ENCODE measurements at places on chromosomes 7 and 10.

DNA sequence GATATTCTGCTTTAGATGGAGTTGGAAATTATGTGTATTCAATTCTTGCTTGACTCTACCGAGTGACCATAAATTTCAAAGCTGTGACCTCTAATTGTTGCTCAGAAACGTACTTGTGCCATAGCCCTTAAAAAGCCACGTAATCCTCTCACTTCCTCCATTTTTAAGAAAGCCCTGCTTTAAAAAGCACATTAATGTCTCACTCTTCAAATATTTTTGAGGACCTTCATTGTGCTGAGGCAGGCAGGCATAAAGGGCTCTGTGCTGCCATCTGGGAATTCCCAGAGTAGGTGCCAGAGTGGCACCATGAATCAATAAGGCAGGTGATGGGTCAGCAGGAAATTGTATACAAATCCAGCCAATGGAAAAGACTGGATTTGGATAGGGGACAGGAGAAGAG lies 97.7 kb upstream of the FAM204A start:
- DNase-seq = no peak

GRCh38 chr10:31140716-31141115 lies 109.1 kb upstream of the ZNF438 start:
- DNase-seq = no peak

- DNase-seq = no peak
Measured at GRCh38 chr10:101781655-101781983, 1.6 kb downstream of the NPM3 start.

DNA sequence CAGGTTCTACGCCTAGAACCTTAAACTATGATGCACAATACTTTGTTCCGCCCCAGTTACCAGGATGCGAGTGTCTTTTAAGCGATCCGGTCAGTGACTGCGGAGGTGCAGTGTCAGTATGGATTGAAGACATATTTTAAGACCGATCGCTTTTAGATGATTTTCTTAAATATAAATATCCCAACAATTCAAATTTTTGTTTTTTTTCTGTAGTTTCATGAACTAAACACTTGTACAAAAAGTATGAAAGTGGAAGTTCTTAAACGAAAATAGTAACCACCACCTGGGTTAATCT lies 835 bp downstream of the COMMD3 start:
- no peak for DNase-seq

GRCh38 chr7:24318326-24318725 lies 34.3 kb downstream of the NPY start:
- no peak for DNase-seq

DNA sequence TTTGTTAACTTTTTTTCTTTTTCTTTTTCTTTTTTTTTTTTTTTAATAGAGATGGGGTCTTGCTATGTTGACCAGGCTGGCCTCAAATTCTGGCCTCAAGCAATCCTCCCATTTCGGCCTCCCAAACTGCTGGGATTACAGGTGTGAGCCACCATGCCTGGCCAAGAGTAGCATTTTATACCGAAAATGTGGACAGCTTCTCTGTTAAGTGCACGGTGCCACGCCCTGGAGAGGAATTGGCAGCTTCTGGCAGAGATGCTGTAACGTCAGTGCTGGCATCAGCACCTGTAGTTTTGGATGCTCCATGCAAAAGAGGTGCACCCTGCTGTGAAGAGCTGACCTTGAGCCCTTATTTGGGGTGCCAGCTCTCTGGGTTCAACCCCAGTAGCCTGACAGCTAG lies 18.2 kb downstream of the IL15RA start:
- no peak for DNase-seq

DNA sequence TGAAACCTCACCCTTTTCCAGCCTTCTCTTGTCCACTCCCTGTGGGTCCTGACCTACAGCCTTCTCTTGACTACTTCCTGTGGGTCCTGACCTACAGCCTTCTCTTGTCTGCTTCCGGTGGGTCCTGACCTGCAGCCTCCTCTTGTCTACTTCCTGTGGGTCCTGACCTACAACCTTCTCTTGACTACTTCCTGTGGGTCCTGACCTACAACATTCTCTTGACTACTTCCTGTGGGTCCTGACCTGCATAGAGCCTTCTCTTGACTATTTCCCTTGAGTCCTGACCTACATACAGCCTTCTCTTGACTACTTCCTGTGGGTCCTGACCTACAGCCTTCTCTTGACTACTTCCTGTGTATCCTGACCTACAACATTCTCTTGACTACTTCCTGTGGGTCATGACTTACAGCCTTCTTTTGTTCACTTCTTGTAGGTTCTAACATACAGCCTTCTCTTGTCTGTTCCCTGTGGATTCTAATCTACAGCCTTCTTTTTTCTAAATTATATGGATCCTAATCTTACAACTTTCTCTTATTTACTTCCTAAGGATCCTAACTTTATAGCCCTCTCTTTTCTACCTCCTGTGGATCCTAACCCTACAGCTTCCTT lies 36.5 kb downstream of the C10orf71 start:
- DNase-seq = no peak

DNA sequence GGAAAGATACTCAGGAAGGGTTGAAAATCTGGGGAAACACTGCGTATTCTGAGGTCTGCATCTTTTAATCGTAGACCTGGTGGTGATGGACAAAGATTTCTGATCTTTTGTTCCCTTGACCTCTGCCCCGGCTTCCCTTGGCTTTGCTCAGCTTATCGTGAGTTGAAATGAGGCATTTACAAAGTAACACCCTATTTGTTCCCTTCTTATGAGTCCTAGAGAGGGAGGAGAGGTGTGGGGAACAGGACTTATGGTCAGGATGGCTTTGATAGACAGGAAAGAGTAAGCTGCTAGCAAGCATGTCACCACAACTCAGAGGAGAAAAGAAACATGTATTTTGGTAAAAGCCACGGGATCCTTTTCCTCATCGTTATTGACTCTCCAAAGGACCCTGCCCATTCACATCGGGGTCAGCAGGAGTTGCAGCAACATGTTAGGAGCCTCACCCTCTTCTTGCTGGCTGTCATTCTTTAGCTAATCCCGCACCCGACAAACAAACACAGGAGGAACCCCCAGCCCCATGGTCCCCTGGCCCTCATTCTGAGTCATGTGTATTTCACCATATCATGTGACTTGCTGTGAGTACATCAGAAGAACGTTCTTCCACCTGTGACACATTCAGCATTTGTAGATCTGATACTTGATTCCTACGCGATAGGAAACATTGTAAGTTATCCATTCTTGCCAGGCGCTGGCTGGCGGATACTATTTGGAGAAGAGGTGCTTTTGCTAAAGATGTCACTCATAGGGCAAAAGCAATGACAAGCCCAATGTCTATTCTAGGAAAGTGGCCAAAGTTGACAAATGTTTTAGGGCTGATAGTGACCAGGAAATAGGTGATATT lies 170.1 kb downstream of the RTKN2 start:
- no peak for DNase-seq

- no peak for DNase-seq
Measured at GRCh38 chr10:33154590-33154989, 179.9 kb downstream of the NRP1 start.

DNA sequence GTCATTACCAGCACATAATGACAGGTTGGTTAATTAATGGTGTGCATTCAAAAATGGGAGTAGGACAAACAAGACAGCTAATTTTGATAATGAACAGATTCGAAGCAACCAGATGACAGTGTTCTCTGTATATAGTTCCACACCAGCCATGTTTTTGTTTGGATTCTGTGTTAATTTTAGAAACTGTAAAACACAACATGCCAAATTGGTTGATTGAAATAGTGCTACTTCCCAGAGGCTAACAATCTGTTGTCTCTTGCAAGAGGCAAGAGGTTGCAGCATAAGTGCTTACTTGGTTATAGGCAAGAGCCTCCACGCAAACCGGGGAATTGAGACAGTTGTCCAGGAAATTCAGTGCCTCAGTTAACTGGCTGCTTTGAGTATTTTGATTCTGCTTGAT lies 170.2 kb upstream of the HABP2 start:
- DNase-seq = no peak

DNA sequence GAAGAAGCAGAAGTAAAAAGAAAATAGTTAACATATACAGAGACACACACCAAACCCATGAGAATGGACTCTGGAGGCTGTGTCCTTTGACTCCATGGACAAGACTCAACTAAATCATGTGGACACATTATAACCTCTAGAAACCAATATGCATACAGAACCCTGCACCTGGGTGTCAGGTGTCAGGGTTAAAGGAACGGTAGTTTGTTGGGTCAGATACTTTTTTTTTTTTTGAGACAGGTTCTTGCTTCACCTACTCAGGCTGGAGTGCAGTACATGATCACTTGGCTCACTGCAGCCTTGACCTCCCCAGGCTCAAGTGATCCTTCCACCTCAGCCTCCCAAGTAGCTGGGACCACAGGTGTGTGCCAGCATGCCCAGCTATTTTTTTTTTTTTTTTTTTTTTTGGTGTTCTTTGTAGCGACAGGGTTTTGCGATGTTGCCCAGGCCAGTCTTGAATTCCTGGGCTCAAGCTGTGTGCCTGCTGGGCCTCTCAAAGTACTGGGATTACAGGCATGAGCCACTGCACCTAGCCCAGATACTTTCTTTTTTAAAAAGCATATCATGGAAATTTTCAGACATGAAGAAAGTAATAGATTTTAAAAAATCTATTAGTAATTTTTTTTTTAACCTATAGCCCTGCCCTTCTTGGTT lies 31.3 kb downstream of the GALNT11 start:
- no peak for DNase-seq

DNA sequence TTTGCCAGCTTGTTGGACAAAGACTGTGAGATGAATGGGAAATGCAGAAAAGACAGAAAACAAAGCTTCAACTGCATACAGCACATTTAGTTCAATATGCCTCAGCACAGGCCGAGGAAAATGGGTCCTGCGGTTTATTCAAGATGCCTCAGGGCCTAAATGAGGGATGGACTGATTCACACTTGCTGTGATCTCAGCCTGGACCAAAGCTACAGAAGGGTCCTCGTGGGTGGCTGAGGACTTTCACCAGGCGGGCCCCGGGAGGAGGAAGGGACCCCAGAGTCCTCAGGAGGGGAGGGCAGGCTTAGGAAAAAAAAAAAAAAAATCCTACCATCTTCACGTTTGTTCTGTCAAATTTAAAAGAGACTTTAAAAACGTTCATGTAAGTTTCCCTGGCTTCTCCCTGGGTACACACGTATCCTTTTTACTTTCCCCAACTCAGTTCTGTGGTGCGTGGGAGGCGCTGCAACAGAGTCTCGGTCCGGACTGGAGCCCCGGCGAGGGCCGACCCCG lies 624 bp upstream of the ZNF783 start:
- DNase-seq = peak; percentile 63

- peak; percentile 7 for DNase-seq
Measured at GRCh38 chr10:116030576-116030975, 242.4 kb downstream of the GFRA1 start.

GRCh38 chr7:24734306-24734705 lies 23.0 kb downstream of the GSDME start:
- peak; percentile 39 for DNase-seq

GRCh38 chr10:126661356-126661755 lies 9.1 kb downstream of the C10orf90 start:
- no peak for DNase-seq

GRCh38 chr10:125878957-125879835 lies 1.9 kb downstream of the DHX32 start:
- peak; percentile 94 for DNase-seq

- peak; percentile 97 for DNase-seq
Measured at GRCh38 chr7:23474094-23474828, 4.0 kb upstream of the IGF2BP3 start.

- DNase-seq = no peak
Measured at GRCh38 chr7:116779216-116779615, 83.2 kb upstream of the CAPZA2 start.

DNA sequence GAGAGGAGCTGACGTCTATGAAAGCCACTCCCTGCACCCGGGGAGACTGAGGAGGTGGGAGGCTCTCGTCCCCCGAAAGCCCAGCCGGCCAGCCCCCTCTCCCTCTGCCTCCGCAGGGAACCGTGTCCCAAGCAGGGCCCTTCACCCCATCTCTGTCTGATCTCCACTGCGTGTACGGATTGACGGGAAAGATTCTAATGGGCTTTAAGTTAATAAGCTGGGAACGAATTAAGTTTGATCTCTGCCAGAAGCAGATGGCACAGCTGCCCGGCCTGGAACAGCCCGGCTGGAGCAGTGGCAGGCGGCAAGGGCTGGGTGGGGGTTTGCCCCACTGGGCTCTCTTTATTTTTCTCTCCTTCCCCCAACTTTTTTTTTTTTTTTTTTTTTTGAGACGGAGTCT lies 6.1 kb upstream of the SLC29A4 start:
- DNase-seq = no peak

DNA sequence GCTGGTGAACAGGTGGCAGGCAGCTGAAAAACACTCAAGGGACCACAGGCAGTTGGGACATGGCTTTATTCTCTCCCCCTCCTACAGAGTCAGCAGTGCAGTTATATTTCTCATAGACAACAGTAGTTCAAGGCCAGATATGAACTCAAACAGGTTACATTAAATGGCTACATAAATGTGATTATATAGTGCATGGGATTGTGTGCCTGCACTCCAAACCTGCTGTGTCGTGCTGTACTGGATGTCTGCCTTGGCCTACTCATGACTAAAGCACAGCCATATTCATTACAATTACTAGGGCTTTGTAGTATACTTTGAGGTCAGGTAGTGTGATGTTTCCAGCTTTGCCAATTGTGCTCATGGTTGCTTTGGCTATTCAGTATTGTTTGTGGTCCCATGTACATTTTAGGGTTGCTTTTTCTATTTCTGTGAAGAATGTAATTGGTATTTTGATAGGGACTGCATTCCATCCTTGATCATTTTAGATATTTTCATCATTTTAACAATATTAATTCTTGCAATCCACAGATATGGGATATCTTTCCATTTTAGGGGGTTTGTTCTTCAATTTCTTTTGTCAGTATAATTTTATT lies 393.6 kb downstream of the CNTNAP2 start:
- DNase-seq = no peak

DNA sequence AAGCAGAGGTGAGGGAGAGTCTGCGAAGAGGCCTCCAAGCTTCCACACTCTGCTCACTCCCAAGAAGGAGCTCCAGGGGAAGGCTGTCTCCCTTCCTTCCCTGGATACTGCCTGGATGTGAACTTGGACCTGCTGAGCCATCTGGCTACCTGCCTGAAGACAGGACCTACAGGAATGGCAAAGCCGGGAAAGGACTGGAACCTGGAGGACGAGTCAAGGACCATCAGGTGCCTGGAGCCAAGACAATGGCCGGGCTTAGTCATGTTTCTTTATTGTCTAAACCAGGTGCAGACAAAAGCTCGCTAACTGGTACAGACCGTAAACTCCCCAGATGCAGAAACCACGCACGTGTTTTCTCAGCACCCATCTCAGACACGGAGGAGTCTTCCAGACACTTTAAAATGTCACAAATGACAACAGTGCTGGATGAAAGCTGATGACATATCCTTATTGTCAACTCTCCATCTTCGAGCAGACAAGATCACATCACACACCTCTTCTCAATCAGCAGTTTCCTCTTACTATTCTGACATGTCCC lies 12.1 kb downstream of the ASB13 start:
- DNase-seq = no peak

All from iris pigment epithelial cell (primary cell).